ENCODE measurements at places on chromosomes 11 and 22.

GRCh38 chr11:15653191-15653710 lies 538.5 kb downstream of the INSC start:
- no peak overlapping the region for H3K27ac ChIP-seq
- H3K4me3 ChIP-seq = no peak overlapping the region
- peaks cover 14% of the 10 kb centered on the region for H3K4me1 ChIP-seq
- H3K27me3 ChIP-seq = no peaks in the 10 kb centered on the region
- no peak for DNase-seq
- H3K36me3 ChIP-seq = no peaks in the 10 kb centered on the region

- no peaks in the 10 kb centered on the region for H3K4me1 ChIP-seq
- DNase-seq = no peak
- no peak overlapping the region for H3K4me3 ChIP-seq
- no peaks in the 10 kb centered on the region for H3K27me3 ChIP-seq
- H3K27ac ChIP-seq = no peak overlapping the region
- no peaks in the 10 kb centered on the region for H3K36me3 ChIP-seq
These were observed 4.5 kb downstream of the OR9Q2 start for GRCh38 chr11:58193391-58193790.

DNA sequence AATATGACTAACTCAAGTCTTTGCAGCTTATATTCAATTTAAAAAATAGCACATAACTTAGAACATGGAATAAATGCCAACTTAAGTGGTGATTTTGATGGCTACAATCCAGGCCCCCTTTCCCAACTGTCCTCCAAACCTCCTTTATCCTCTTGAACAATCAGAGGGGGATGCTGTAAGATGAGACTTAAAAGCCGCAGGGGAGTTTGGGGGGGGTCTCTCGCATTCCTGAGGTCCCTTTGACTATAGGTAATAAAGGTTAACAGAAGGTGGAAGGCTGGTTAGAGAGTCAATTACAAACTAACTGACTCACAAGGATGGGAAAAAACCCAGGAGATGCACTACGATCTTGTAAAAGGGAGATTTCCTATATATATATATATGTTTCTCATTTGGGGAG lies 101.8 kb downstream of the KIRREL3 start:
- H3K4me3 ChIP-seq = no peak overlapping the region
- no peak for DNase-seq
- H3K27ac ChIP-seq = no peak overlapping the region
- H3K27me3 ChIP-seq = peaks cover 16% of the 10 kb centered on the region

DNA sequence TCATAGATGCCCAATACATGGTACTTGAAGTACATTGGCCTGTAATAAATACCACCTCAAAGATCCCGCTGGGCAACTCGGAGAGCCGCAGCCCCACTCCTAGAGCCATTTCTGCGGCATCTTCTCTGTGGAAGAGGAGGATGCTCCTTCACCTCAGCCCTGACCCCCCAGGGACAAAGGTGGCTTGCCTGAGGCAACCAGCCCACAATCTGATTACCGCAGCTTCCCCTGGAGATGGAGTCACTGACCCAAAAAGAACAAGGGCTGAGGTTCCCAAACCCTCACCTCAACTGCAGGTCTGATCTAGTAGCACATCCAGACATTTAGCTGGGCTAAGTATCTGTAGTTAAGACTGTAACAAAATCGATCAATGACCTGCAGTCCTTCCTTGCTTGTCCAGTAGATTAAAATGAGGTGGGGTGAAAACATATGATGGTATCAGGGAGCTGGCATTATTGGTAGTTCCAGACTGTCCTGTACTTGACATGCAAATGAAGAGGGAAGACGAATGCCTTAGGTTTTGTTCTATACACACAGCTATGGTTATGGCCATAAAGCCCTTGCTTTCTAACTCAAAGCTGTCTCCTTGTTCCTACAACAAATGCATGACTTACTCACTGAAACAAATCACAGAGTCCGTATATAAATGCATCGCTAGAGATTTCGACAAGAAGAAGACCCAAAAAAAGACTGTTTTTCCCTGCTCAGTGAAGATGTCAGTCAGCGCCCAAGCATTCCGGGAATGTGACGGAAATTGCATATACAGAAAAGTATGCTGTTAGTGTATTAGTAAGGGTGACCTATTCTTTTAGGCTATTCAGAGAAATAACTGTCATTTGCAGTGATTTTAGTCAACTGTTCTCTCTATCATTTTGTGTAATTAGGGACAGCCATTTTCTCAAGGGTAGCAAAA lies 33.7 kb downstream of the C11orf71 start:
- DNase-seq = no peak
- H3K27ac ChIP-seq = peak overlapping the region; percentile 94
- H3K4me1 ChIP-seq = peaks cover 15% of the 10 kb centered on the region
- H3K4me3 ChIP-seq = no peak overlapping the region

DNA sequence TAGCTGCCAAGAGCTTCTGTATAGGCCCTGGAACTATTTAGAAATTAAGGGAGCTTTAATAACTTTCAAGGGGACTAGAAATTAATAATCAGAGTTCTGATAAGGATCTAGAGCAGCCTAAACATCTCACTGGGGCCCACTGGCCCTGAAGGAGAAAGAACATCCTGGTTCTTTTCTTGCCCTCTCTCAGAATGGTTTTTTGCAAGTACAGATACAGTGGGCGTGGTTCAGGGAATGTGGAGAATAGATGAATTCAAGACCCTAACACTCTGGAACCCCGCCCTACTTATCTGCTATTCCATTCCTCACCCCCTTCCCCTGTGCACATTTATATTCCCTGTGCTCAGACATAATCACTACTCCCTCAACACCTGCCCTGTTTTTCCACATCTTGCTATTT lies 90.2 kb downstream of the PARVA start:
- no peaks in the 10 kb centered on the region for H3K27me3 ChIP-seq
- peaks cover 22% of the 10 kb centered on the region for H3K36me3 ChIP-seq
- H3K4me3 ChIP-seq = no peak overlapping the region

- H3K27ac ChIP-seq = peak overlapping the region; percentile 78
- no peak overlapping the region for H3K4me3 ChIP-seq
- peaks cover 5% of the 10 kb centered on the region for H3K36me3 ChIP-seq
- no peak for DNase-seq
- H3K27me3 ChIP-seq = no peaks in the 10 kb centered on the region
These were observed 62.9 kb upstream of the BID start for GRCh38 chr22:17836992-17837742.

GRCh38 chr11:122160841-122161590 lies 45.0 kb upstream of the BLID start:
- H3K27me3 ChIP-seq = peaks cover 1% of the 10 kb centered on the region
- no peak overlapping the region for H3K4me3 ChIP-seq
- no peak overlapping the region for H3K27ac ChIP-seq
- H3K36me3 ChIP-seq = no peaks in the 10 kb centered on the region
- no peak for DNase-seq

DNA sequence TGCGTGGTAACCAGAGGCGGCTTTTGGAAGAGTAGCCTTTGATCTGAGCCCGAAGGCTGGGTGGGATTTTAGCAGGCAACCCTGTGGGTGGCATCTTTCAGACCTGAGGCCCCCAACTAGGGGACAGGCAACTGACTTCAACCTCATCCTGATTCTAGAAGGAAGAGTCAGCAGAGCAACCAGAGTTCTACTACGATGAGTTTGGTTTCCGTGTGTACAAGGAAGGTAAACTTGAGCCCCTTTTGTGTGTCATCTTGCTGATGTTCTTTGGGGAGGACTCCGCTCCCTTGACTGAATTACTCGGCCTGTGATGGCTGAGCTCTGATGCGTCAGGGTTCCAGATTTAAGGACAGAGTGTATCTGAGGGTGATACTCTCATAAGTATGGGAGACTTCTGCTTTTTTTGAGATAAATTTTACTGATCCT lies 31.6 kb downstream of the SGSM3 start:
- H3K36me3 ChIP-seq = peaks cover 27% of the 10 kb centered on the region
- DNase-seq = no peak
- no peak overlapping the region for H3K4me3 ChIP-seq
- peaks cover 18% of the 10 kb centered on the region for H3K4me1 ChIP-seq

GRCh38 chr11:100484948-100485347 lies 202.1 kb upstream of the ARHGAP42 start:
- no peaks in the 10 kb centered on the region for H3K27me3 ChIP-seq
- no peak for DNase-seq
- peaks cover 4% of the 10 kb centered on the region for H3K36me3 ChIP-seq

DNA sequence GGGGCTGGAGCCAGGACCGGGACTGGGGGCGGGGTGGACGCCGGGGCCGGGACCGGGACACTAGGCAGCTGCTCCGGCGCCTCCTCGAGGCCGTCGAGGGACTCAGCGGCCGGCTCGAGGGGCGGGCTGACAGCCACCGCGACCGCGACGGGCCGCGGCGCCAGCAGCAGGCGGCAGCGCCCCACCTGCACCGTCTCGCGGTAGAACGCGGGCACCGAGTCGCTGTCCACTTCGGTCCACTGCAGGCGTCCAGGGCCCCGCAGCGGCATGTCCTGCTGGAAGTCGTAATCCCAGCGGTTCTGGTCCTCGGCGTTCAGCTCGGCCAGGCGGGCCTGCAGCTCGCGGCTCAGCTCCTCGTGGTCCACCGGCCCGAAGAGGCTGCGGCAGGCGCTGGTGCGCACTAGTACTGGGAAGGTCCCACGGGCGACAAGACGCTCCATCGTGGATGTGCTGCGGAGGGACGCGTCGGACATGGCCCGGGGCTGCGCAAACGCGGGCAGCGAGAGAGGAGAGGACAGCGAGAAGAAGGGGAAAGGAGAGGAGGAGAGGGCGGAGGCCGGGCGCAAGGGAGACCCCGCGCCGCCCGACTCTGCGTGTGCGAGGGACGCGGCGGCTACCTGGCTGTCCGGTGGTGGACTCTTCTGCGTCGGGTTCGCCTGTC lies 428 bp downstream of the CDKN1C start:
- peak overlapping the region; percentile 94 for H3K4me3 ChIP-seq
- H3K36me3 ChIP-seq = peaks cover 5% of the 10 kb centered on the region
- peaks cover 44% of the 10 kb centered on the region for H3K4me1 ChIP-seq
- no peaks in the 10 kb centered on the region for H3K27me3 ChIP-seq
- peak overlapping the region; percentile 94 for H3K27ac ChIP-seq

GRCh38 chr11:118522571-118523072 lies 4.7 kb upstream of the TTC36 start:
- no peak for DNase-seq
- peak overlapping the region; percentile 13 for H3K27ac ChIP-seq
- H3K4me1 ChIP-seq = no peaks in the 10 kb centered on the region
- no peak overlapping the region for H3K4me3 ChIP-seq
- peaks cover 20% of the 10 kb centered on the region for H3K36me3 ChIP-seq

GRCh38 chr11:74232311-74232950 lies 61.3 kb downstream of the PPME1 start:
- peaks cover 27% of the 10 kb centered on the region for H3K36me3 ChIP-seq
- no peak for DNase-seq
- H3K27me3 ChIP-seq = no peaks in the 10 kb centered on the region
- no peak overlapping the region for H3K27ac ChIP-seq
- no peak overlapping the region for H3K4me3 ChIP-seq
- H3K4me1 ChIP-seq = no peaks in the 10 kb centered on the region

- no peak for DNase-seq
- H3K4me1 ChIP-seq = no peaks in the 10 kb centered on the region
- peaks cover 23% of the 10 kb centered on the region for H3K27me3 ChIP-seq
These were observed 17.2 kb upstream of the CTSD start for GRCh38 chr11:1780700-1781592.

- no peak overlapping the region for H3K27ac ChIP-seq
- DNase-seq = no peak
- H3K4me3 ChIP-seq = no peak overlapping the region
- H3K4me1 ChIP-seq = peaks cover 11% of the 10 kb centered on the region
- no peaks in the 10 kb centered on the region for H3K27me3 ChIP-seq
- H3K36me3 ChIP-seq = no peaks in the 10 kb centered on the region
These were observed 25.4 kb upstream of the MOB2 start for GRCh38 chr11:1511937-1512496.

Measured in mesothelial cell of epicardium (in vitro differentiated cells).